ENCODE measurements at places on chromosomes 5 and 9.

- DNase-seq, result no peak
Observed at GRCh38 chr9:109014608-109015280, 1.4 kb upstream of the CTNNAL1 start.

GRCh38 chr5:52743012-52743411, 44.7 kb upstream of the ITGA1 start:
- DNase-seq, result no peak

- no peak for DNase-seq
Observed at GRCh38 chr5:166341740-166342337, 1949.6 kb upstream of the WWC1 start.

DNA sequence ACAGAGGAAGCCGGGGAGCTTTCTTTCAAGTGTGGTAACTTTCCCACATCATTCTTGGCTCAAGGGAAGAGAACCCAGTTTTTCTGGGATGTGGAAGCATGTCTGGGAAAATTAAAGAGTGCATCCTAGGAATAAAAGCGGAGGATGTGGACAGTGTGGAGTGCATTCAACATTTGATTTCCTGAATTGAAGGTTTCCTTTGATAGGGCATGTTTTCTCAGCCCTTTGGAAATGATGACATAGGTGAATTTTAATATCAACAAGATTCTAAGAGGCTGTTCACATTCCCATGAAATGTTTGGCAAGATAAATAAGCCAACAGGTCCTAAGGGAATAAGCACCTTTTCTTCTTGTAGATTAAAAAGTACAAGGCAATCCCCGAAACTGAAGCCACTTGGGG, 63.6 kb downstream of the ENTREP1 start:
- no peak for DNase-seq

- no peak for DNase-seq
Observed at GRCh38 chr9:65449423-65449822, 164.4 kb upstream of the FOXD4L5 start.

- DNase-seq, result no peak
Observed at GRCh38 chr9:127634698-127635097, 22.6 kb downstream of the STXBP1 start.

- DNase-seq, result no peak
Observed at GRCh38 chr5:9538504-9538903, 7.4 kb downstream of the SEMA5A start.

GRCh38 chr9:85895685-85896084, 45.3 kb upstream of the NAA35 start:
- no peak for DNase-seq

GRCh38 chr5:45410304-45410995, 285.7 kb downstream of the HCN1 start:
- DNase-seq, result no peak

GRCh38 chr9:87494970-87495471, 2.6 kb upstream of the DAPK1 start:
- DNase-seq, result no peak

DNA sequence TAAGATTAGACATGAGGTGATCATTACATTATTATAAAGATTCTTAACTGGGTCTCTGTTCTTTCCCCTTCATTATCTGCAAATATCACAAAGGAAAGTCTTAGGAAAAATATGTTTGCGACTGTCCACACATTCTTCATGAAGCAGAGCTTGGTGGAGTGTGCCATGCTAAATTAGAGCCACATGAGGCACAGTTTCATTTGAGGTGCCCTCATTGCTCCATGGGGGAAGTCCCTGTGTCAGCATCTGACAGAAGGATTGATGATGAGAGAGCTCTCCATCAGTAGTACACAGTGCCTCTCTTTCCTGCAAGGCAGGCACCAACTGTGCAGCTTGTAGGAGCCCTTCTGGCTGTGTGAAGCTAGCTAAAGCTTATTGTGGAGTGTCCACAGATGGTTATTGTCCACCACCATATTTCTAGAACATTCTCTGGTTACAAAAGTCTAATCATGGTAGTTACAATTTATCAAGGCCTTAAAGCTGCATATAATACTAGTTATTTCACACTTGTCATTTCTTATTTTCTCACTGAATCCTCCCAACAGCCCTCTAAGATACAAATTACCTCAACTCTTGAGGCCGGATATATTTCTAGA, 63.9 kb downstream of the C9orf152 start:
- no peak for DNase-seq

GRCh38 chr9:110936237-110936636, 102.0 kb downstream of the LPAR1 start:
- no peak for DNase-seq

GRCh38 chr9:118209343-118209742, 505.1 kb downstream of the TLR4 start:
- DNase-seq, result no peak

GRCh38 chr5:78269088-78269703, 25.3 kb downstream of the AP3B1 start:
- peak; percentile 26 for DNase-seq

GRCh38 chr9:118693645-118694044, 675.6 kb downstream of the BRINP1 start:
- no peak for DNase-seq

DNA sequence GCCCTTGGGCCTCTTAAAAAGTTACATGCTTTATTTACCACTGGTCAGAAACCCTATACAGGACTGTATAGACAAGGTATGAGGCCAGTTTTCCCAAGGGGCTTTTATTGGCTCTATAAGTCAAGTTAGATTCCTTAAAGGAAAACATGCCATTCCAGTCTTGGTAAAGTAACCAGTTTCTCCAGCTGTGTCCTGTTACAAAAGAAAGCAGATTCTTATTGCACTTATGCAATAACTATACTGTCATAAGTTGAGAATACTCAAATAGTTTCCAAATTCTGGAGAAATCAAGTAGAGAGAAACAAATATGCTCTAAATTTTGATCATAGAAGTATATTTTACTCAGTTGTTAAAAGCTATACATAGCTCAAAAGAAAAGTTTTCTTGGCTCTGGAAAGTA, 47.2 kb downstream of the PTGS1 start:
- no peak for DNase-seq

DNA sequence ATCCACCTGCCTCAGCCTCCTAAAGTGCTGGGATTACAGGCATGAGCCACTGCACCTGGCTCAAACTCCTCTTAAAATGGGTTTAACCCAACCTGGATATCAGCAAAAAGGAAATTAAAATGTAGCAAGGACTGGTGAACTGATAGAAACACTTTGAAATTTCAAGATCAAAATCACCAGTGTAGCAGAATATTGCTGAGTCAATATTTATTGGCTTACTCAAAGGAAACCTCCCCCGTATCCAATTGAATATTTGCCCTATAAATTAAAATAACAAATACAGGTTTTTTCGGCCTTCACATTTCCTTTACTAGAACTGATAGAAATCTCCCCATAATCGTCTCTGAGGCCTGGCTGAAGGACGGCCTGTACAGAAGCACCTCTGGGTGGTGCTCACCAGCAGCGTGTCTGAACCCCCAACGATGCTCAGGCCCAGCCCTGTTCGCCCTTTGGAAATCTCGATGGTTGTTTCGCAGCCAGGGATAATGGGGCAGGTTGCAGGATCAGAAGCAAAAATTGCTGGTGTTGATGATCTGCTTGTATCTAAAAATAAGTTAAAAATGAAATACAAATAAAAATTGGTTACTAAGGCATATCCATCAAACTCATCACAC, 156.6 kb downstream of the MPDZ start:
- no peak for DNase-seq

DNA sequence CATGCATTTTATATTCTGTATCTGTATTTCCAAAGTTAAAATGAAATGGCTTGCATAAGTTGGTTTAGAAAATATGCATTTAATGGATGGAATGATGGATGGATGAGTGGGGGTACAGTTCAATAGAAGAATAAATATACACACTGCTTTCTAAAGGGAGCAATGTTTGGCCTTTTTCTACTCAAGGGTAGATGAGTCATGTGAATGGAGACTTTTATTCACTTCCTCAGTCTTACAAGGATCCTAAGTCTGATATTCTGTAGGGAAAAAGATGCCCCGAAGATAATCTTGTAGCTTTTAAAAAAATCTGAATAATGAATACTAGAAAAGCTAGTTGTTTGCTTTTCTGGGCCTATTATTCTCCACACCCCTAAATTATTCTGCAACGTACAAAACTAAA, 2112.1 kb downstream of the MAT2B start:
- DNase-seq, result no peak

GRCh38 chr5:10735569-10736276, 25.3 kb downstream of the DAP start:
- DNase-seq, result no peak

DNA sequence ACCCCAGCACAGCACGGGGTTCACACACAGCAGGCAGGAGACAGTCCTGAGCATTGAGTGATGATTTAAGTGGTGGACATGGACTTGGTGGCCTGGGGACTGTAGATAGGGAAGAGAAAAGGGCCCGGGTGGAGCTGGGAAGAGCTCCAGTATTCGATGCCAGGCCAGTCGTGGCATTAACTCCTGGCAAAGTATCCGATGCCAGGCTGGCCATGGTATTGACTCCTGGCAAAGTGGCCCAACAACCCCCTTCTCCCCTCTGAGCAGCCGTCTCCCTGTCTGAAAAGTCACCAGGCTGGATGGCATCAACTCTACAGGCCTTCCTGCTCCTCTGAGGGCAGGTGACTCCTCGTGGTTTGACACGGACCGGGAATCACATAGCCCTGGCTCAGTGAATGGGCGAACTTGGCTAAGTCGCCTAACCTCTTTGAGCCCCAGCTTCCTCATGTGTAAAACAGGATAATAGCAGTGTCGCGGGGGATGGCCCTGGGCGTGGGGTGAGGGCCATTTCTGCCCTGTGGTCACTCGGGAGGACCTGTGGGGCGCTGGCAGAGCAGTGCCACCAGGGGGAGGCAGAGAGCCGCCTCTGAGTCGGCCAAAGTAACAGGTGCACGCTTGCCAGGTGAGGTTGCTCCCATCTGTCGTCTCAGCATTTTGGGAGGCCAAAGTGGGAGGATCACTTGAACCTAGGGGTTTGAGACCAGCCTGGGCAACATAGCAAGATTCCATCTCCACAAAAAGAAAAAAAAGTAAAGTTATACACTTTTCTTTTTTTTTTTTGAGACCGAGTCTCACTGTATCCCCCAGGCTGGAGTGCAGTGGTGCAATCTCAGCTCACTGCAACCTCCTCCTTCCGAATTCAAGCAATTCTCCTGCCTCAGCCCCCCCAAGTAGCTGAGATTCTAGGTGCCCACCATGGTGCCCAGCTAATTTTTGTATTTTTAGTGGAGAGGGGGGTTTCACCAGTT, 5.7 kb upstream of the SEC16A start:
- no peak for DNase-seq

- no peak for DNase-seq
Observed at GRCh38 chr5:95256991-95257390, 27.9 kb downstream of the MCTP1 start.

- DNase-seq, result no peak
Observed at GRCh38 chr9:89935115-89935514, 330.3 kb downstream of the GADD45G start.

- no peak for DNase-seq
Observed at GRCh38 chr9:87609486-87609885, 111.8 kb downstream of the DAPK1 start.

DNA sequence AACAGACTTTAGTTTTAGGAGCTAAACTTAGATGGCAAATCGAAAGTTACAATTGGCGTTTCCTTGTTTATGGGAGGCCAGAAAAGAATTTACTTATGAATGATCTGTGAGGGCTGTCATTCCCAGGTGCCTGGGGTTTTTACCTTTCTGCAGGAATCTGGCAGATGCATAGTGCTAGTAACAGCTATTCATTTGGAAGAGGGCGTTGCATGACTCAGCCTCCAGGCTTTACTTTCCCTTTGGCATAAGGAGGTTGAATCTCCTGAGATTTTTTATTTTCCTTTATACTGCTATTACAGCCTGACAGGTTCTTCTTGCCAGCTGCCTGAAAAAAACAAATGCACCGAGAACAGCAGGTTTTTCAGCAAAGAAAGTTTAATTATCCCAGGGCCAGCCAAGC, 30.0 kb downstream of the CARD6 start:
- DNase-seq, result no peak

GRCh38 chr5:34886392-34887119, 28.7 kb downstream of the RAD1 start:
- no peak for DNase-seq

DNA sequence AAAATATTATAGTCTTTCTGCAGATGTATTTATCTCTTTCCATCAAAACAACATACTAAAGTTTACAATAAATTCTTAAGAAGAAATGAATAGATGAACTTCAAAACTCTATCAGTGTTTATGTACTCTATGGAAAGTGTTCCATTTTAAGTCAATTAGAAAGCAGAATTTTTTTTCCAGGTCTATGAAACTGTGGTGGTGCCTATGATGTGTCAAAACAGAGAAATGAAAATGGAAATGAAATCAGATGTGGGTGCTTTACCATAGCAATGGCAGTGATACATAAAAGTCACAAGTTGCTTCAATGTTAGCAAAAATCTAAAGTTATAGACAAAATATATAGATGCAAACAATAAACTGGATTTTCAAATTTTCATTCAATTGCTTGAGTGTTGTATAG, 97.3 kb downstream of the PTCH1 start:
- DNase-seq, result no peak

DNA sequence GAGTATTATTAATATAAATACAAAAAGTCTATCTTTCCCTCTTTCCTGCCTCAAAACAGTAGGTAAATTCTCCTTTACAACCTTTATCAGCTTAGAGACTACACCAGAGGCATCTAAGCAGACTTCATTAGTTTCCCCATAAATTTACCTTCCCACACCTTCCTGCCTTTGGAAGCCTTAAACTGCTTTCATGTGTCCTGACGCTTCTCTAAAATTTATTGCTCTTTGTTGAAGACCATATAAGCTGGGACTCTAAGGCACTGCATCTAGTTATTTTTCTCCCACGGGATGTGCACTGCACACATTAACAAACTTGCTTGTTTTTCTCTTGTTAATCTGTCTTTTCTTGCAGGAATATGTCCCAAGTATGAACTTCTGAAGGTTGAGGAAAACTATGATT, 51.8 kb downstream of the DEPDC1B start:
- DNase-seq, result no peak

DNA sequence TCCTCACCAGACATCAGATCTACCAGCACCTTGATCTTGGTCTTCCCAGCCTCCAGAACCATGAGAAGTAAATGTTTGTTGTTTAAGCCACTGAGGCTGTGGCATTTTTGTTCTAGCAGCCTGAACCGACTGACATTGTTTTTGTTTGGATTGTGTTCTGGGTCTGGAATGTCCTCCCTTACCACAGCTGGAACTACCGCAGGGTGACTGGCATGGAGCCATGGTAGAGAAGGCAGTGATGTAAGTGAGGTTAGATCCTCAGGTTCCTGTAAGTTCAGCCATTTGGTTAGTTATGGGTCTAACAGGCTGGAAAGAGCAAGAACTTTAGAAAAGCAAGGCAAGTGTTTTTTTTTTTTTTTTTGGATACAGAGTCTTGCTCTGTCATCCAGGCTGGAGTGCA, 209.3 kb downstream of the DAB2IP start:
- DNase-seq, result no peak
